ENCODE measurements at places on chromosomes 3 and 15.

DNA sequence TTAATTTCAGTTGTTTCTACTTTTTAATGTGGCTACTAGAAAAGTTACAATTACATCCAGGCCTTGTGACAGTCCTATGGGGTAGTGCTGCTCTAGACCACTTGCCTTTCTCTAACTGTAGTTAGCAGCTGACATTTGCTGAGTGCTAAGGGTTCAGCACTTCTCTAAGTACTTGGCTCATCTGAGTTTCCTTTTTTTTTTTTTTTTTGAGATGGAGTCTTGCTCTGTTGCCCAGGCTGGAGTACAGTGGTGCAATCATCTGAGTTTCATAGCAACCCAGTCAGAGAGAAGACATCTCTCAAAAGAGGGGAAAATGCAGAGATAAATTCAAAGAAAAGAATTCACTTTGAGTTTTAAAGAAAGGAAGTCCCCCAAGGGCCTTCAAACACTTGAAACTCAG lies 130.8 kb downstream of the MYLK start:
- no peak for DNase-seq

DNA sequence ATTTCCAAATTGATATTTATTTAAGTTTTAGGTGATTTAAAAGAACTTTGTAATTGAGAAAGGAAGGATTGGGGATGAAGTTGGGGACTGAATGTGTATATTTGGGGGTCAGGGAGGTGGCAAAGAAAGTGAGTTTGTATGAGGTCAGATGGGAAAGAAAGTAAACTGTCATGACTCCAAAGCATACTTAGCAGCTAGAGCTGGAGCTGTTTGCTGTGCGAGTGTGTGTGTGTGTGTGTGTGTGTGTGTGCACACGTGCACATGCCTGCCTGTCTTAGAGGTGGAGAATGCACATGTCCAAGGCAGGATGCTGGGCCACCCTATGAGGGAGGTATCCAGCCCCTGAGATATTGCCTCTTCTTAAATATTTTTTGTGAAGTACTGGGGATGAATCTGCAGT lies 21.0 kb downstream of the BOC start:
- no peak for DNase-seq

GRCh38 chr3:12822725-12823373 lies 18.5 kb downstream of the RPL32 start:
- DNase-seq, result no peak

DNA sequence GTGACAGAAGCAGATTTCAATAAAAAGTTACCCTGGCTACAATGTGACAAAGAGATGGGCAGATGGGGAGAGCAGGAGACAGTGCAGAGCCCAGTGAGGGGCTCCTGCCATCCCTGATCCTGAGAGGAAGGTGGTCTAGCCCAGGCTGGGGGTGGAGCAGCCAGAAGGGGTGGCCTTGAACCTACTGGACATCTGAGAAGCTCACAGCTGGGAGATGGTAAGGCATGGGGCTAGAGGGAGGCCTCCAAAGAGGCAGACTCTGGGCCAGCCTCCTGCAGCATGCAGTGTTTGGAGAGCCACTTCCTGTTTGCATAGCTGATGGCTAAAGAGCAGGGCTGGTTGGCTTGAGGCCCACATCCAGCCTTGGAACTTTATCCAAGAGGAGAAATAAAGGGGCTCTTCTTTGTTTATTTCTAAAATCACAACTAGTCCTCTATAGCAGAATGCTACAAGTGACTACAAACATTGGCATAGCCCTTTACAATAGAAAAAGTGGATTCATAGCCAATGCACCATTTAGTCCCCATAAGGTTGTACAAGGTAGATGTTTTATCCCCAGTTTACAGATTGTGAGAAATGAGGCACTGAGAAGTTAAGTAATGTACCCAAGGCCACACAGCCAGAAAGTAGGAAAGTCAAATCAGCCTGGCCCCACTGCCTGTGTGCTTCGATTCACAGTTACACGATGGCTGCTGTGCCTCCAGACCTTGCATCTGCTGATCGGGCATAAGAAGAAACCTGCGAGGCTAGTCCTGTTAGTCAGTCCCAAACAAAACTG lies 4.6 kb downstream of the EFCC1 start:
- no peak for DNase-seq

GRCh38 chr3:99878005-99878404 lies 60.3 kb downstream of the CMSS1 start:
- DNase-seq, result no peak

GRCh38 chr3:64863226-64864212 lies 175.7 kb upstream of the ADAMTS9 start:
- no peak for DNase-seq

- DNase-seq, result no peak
Observed at GRCh38 chr3:192553707-192554106, 173.6 kb downstream of the FGF12 start.

DNA sequence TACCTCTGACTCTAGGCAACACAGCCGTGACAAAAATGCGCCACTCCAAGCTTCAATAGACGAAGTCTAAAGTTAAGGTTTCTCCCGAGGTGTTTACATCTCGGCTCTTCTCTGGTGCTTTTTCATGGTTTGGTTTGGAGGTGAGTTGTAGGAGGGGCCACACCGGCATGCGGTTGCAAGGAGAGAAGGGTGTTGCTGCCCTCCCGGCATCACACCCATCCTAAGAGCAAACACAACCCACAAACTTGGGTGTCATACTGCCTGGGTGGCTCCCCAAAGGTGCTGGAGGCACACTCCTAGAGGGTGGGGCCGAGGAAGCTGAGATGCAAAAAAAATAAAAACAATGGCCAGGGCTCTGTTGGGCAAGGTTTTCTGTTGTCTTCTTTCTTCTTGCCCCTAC lies 225.2 kb upstream of the ICE2 start:
- no peak for DNase-seq

DNA sequence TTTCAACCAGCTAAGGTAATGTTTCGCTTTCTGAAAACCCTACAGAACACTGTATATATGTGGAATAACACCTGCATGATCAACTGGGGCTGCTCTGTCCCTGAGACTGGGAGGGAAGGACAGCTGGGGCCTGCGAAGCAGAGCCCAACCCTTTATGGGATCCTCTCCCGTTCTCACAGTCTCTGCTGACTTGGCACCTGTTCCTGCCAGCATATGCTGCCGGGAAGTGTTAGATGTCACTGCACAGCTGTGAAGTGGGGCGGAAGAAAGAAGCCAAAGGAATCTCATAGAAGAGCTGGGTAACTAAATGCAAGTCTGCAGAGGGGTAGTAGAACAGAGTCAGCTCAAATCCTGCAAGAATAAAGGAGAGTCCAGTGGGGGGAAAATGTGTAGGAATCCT lies 29.6 kb downstream of the LRRC3B start:
- DNase-seq, result no peak

DNA sequence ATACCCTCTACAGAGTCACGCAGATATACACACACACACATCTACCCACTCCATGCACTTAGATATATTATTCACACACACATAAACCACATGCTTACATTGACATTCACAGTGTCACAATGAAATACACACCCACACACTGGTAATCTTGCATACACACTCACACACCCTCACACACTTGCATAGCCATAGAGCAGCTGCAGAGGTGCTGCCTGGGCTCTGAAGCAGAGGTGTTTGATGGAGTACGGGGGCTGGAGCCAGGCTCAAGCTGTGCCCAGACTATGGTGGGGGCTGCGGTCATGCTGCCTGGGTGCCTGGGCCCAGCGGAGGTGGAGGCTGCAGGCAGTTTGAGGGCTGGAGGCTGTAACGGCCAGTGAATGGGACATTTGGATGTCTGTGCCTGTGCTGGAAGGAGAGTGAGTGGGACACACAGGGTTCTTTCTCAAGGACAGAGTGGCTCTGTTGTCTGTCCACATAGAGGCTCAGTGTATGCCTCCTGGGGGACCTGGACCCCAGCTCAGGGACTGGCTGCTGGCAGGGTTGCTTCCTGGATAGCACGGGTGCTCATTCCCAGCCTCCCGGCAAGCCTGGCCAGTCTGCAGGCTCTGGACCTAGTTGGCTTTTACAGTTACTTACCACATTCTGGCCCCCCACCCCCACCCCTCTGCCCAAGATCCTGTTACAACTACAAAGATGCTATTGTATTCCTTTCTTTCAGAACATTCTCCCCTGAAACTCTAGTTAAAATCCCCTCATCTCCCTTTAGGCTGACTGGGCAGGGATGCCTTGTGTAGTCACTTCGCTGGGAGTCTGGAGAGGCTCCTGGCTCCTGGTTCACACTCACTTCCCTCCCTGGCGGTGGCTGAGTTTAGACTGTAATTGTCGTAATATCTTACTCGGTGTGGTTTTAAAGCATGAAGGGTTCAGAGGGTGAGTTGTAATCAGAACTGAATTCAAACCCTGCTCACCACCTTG lies 12.5 kb downstream of the GASK1A start:
- DNase-seq, result no peak

DNA sequence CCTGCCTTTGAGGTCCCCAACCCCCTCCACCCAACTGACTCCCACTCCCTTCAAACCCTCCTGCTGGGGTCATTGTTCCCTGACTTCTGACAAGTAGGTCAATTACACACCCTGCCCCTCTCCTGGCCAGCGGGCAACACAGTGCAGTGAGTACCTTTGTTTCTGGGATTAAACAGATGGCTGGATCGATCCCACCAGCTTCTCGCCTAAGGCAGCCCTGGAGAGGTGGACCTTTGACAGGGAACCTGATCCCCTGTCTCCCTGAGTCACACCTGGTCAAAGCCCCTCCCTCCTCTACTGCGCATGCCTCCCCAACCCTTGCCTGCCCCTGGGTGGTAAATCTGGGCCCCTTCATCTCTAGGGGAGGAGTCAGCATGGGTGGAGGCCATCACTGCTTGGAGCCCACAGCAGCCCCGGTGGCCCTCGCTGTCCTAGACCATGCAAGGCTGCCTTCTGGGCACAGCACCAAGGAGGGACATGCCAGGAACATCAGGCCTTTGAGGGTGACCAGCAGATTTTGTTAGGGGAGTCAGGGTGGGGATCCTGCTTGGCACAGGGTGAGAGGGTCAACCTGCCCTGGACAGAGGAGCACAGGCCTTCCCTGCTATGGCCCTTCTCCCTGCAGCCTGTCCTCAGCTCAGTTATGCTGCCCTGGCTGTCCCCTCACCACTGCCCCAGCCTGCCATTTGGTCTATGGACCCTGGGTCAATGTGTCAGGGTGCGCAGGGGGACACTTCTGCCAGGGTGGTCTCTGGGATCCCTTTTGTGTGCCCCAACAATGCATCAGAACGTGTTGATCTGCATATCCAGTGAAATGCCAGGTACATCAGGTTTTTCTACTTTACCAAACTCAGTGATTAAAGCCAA lies 9.8 kb upstream of the PRR23E start:
- DNase-seq, result no peak

DNA sequence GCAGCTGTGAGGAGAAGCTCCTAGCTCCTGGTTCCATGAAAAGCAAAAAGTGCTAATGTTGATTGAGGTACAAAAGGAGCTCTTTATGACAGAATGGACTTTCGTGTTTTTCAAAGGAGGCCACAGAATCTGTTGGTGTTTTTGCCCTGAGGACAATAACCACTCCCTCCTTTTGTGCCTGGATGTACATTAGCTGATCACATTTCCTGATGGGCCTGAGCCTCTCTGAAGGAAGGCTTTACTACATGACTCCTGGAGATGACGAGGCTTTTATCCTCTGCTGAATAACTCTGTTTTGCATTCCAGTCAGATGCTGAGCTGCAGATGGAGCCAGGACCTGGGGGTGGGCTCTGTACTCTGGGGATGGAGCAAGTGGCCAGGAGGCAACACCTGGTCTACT lies 301.9 kb downstream of the CACNA2D3 start:
- DNase-seq, result no peak

DNA sequence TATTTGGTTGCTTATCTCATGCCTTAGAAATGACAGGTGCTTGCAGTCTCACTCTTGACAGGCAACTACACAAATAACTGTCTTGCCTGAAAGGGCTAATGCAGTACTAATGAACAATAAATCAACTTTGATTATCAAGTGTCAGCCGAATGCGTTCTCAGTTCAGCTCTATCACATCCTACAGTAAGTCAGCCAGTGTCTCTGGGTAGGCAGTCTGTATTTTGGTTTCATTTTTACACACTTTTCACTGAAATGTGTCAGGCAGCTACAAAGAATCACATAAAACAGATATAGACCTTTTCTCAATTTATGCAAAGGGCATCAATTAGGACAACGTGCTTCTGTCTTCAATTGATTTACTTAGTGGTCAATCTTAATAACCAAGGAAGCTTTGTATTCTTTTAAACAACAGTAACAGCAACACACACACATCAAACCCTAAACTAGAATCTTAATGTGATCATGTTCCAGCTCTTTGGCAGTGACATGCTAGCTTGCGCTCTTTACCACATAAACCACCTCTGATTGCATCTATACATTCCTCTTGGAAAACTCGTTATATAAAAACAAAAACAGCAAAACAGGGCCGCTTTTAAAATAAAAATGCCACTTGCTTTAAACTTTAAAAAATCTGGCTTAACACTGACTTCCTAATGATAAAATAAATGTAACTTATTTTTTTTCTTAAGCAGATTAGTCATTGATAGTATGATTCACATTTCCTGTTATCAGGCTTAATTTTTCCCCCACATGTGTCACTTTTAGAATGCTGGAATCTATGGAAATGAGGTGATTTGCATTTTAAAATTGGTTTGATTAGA lies 520.4 kb downstream of the FOXP1 start:
- DNase-seq, result no peak

- no peak for DNase-seq
Observed at GRCh38 chr3:192373032-192373431, 354.3 kb downstream of the FGF12 start.

GRCh38 chr15:43900996-43901395 lies 74.2 kb downstream of the WDR76 start:
- no peak for DNase-seq

DNA sequence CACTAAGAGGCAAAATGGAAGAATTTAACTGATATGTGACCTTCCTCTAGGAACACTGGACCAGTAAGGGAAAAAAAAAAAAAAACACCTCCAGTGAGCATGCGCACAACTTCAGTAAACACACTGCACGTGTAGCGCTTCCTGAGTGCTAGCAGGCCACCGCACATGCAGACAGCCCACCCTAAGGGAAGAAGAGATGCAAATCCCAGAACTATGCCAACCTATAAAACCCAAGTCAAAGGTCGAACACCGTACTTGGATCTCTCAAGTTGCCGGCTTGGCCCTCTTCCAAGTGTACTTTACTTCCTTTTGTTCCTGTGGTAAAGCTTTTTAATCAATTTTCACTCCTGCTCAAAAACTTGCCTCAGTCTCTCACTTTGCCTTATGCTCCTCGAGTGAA lies 64.5 kb upstream of the CADPS start:
- DNase-seq, result no peak

DNA sequence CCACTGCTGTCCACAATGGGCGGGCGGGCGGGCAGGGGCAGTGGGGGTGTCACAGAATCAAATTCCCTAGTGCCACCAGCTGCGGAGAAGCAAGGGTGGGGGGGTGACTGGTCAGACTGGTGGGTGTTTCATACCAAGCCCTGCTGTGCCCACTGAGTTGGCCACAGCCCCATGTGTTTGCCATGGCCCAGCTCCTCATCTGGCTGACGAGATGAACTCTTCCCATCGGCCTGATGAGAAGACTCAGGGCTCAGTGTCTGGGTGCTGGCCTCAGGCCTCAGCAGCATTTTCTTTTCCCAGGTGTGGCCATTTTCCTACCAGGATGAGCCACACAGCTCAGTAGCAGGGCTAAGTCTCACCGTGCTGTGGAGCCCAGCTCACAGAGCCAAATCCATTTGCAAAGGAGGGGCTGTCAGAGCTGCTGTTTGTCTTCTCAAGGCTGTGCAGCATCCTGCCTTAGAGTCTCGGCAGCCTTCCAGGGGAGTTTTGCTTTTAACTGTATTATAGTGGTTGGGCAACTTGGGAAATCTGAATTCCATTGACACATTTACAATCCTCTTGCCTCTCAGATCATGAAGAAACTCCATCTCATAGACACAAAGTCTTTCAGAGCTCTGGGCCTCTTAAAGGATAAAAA lies 176.8 kb downstream of the ABHD5 start:
- DNase-seq, result no peak

- no peak for DNase-seq
Observed at GRCh38 chr3:46114323-46114988, 87.2 kb upstream of the XCR1 start.

Data from stimulated activated CD4-positive, alpha-beta T cell treated with anti-CD3 and anti-CD28 coated beads, TNF-alpha, amount 100 ng/mL, for 4 hours (primary cell).